ENCODE measurements at places on chromosomes 11 and 22.

- no peak for DNase-seq
Measured at GRCh38 chr11:91394727-91395414, 829.7 kb upstream of the FAT3 start.

- DNase-seq = peak; percentile 85
Measured at GRCh38 chr11:40328890-40329614, 1130.4 kb downstream of the LRRC4C start.

GRCh38 chr11:14506532-14506931 lies 6.9 kb upstream of the COPB1 start:
- DNase-seq = peak; percentile 31

GRCh38 chr11:15968461-15969130 lies 387.8 kb downstream of the SOX6 start:
- DNase-seq = no peak

DNA sequence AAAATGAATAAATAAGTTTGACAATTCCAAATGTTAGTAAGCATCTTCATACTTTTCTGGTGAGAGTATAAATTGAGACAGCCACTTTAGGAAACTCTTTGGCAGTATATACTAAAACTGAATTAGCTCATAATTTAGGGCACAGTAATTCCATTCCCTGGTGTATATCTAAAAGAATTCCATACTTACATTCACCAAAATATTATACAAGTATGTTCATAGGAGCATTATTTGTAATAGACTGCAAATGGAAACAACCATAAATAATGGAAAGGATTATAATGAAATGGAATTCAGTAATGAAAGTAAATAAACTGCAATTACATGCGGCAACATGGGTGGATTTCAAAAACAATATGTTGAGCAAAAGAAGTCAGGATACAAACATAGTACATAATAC lies 315.8 kb upstream of the LRRC4C start:
- peak; percentile 12 for DNase-seq

- DNase-seq = no peak
Measured at GRCh38 chr22:44610071-44610470, 91.9 kb upstream of the PRR5 start.

DNA sequence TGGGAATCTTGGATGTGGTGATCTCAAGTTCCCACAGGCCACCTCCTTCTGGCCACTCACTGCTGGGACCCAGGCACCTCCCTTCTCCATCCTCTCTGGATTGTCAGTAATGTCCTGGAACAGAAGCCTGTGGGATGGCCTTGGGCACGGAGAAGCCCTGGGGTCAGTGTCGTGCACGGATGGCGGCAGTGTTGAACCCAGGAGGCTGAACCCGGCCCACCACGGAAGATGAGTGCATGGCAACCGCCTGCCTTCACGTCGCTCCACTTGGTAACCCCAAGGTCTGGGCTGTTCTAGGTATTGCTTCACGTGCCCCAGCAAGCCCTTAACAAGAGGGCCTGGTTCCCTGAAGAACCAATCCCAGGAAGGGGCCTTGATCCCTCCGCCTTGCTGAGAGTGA lies 7.1 kb downstream of the THYN1 start:
- DNase-seq = no peak

- DNase-seq = no peak
Measured at GRCh38 chr11:84468235-84468634, 1158.9 kb downstream of the DLG2 start.

- peak; percentile 67 for DNase-seq
Measured at GRCh38 chr22:38754751-38755154, 1.0 kb downstream of the SUN2 start.

DNA sequence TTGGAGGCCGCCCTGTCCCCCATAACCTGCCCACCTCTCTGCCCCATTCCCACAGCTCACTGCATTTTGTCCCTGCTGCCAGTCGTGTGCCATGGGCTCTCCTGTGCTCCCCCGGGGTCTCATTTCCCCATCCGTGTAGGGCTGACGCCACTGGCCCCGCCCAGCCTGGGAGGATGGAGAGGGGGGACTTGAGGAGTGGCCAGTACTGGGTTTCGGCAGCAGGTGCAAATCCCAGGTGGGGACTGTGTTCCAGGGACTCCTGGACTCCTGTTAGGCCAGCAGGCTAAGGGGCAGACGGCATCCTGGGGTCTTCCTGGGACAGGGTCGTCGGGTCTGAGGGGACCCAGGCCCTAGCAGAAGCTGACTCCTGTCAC lies 1.2 kb upstream of the MYO7A start:
- DNase-seq = no peak

GRCh38 chr11:121482231-121483129 lies 29.7 kb upstream of the SORL1-AS1 start:
- DNase-seq = peak; percentile 35

DNA sequence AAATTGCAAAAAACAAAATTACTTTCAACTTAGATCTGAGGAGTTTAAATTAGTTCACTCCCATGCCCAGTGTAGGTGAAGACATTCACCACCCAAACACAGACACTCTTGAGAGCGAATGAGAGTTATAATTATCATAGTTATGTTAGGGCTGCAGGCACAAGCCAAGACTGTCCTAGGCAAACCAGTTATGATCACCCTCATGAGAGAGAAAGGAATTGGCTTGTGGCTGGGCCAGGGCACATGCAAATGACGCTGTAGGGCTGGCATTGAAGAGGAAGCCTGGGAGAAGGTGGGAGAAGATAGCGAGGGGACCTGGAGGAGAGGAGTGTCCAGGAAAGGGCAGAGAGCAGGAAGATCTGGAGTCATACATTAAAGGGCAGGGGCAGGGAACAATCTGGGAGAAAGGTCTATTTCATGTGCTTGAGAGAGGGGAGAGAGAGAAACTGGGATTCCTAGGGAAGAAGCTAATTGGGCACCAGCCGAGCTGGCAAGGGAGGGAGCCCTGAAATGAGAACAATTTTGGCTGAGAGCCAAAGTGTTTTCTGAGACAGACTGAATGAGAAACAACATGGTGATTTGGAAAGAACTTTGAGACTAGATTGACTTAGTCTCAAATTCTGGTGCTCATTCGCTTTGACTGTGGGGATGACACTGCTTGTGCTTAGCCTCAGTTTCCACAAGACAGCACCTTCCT lies 279.9 kb downstream of the KIRREL3 start:
- DNase-seq = peak; percentile 20

DNA sequence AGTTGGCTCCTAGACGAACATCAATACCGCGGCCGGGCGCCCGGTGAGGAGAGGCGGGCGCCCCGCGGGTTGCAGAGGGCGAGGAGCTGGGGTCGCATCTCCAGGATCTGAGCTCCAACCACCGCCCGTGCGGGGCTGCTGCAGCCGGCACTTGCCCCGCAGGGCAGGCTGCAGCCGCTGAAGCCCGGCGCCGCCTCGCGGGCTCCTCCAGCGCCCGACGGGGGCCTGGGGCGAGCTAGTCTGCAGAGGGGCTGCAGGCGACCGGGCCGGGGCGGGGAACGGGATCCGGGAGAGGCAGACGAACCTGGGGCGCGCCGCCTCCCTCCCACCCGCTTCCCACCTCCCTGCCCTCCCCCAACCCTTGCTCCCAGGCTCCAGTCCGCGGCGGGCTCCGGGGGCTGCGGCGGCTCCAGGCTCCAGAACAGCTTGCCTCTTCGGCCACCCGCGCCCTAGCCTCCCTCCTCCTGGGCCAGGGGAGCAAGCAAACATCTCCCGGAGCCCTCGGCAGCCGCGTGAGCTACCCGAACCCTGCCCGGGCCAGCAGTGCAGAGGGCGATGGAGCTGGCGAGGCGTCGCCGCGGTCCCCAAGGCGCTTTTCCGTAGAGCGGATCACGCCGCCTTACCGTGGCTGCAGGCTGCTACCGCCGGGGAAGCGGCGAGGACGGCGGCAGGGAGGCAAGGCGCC lies 802 bp downstream of the TENM4 start:
- peak; percentile 56 for DNase-seq

DNA sequence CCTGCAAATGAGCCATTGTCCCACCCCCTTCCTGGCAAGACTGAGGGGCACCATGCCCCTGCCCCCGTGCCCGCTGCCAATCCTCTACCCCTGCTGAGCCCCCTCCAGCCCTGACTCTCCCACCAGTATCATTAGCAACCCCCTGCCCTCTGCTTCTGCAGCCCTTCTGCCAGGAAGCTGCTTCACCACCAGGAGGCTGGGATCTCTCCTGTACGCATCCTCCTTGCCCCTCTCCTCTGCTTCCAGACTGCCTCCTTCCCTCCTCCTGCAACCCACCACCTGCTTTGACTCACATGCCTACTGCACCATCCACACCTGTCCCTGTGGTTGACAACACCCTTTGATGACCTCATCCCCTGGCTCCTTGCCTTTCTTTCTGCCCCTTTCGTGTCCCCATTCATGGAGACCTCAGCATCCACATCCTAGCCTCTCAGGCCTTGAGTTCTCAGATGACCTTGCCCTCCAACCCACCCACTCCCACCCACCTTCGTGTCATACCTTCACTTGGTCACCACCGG lies 13.4 kb upstream of the PNPLA3 start:
- no peak for DNase-seq

DNA sequence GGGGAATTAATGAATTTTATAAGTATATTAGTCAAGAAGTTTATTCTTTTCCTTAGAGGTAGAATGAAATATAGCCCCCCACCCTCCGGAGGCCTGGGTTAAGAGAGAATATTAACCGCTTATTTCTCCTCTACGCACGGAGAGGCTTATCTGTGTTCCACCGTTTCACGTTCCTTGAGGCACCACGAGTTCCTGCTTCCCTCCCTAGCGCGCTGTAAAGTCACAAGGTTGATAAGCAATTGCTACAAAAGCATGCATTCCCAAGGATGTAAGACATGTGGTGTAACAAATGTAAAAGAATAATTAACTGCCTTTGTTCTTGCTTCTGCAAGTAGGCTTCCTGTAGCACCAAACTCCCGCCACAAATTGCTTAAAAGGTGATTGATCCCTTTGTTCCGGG lies 1.5 kb upstream of the ANKRD42 start:
- no peak for DNase-seq

DNA sequence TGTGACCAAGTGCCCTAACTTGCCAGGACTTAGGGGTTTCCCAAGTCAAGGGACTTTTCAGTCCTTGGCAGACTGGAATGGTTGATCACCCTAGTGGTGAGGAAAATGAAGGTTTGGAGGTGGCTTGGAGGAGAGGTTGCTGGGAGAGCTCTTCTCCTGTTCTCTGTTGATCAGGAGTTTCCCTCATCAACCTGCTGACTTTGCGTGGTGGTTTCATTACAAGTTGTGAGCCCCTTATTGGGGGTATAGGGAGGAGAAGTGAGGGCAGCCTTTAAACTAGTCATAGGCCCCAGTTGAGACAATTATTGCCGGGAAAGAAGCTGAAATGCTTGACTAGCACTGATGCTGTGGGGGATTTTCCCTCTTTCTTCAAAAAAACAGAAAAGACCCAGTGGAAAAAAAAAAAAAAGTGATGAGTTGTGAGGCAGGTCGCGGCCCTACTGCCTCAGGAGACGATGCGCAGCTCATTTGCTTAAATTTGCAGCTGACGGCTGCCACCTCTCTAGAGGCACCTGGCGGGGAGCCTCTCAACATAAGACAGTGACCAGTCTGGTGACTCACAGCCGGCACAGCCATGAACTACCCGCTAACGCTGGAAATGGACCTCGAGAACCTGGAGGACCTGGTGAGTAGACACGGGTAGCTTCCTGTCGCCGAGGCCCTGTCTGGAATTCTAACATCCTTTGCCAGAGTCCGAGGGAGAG lies at the start of gene CXCR5:
CXCR5 (plus strand) TSS at position 525 of the 704 bp plus-strand sequence; CDS start at position 575, 50 bp downstream.
- no peak for DNase-seq

All from GM03348 (cell line).